ENCODE measurements at places on chromosomes 12 and 14.

DNA sequence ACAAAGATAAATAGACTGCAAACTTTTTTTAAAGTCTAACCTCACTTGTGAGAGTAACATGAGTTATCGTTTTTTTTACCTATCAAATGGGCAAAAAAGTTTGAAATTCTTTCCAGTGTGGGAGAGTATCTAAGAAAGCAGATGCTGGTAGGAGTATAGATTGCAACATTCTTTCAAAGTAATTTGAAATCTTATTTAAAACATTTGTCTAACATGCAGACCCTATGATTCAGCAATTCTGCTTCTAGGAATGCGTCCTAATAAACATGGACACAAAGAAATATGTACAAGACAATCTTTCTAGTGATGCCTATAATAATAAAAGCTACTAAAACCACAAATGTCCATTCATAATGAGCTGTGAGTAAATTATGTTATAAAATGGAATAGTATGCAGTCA, 110.4 kb upstream of the TMCC3 start:
- DNase-seq = no peak

GRCh38 chr12:15788233-15789219, 662 bp downstream of the EPS8 start:
- no peak for DNase-seq

GRCh38 chr12:110372056-110372425, 31.5 kb downstream of the ANAPC7 start:
- DNase-seq = no peak

DNA sequence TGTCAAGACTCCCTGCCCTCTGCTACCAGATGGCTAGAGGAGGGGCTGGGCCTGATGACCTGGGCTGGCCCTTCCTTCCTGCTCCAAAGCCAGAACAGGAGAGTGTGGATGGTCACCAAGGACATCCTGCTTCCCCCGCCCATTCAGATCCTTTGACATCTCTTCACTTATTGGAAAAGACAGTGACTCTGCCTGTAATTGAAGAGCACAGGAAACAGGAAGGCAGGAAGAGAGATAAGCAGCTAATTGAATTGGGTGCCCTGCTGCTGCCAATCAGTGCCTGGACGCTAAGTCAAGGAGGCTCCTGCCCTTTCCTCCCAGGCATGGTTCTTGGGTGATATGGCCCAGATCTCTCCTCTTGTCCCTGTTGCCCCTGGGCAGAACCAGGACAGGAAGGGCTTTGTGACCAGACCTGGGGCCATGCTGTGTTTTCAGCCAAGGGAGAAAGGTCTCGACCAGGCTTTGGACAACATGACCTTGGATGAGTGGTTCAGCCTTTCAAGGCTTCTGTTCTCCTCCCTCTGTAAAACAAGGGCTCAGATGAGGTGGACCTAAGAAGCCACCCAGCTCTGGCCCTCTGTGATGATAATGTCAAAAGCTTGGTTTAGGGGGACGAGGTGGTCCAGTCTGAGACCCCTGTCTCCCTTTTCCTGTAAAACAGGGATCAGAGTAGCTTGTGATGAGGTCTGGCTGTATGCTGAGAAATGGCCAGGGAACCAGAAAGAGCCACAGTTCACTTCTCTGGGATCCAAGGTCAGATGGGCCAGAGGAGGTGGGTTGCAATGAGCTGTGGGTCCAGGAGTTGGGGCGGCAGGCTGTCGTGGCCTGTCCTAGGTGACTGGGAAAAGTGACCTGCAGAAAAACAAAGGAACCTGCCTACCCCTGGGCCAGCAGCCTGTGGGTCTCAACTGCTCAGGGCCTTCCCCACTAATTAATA, 38.8 kb downstream of the FAM222A start:
- no peak for DNase-seq

- DNase-seq = no peak
Measured at GRCh38 chr14:32244404-32244803, 41.3 kb upstream of the RNU6-8 start.

DNA sequence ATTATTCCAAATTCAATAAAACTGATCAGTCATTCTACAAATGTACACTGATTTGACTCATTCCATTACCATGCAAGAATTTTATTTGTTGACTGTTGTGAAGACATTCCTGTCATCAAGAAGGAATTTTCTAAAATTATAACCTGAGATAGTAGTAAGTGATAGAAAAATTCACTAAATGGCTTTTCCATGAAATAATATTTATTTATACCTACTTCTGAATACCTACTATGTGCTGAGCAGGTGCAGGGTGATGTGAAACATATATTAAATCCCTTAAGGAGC, 841.7 kb downstream of the NRXN3 start:
- no peak for DNase-seq

GRCh38 chr12:109680264-109681005, 33.2 kb upstream of the FAM222A start:
- no peak for DNase-seq

DNA sequence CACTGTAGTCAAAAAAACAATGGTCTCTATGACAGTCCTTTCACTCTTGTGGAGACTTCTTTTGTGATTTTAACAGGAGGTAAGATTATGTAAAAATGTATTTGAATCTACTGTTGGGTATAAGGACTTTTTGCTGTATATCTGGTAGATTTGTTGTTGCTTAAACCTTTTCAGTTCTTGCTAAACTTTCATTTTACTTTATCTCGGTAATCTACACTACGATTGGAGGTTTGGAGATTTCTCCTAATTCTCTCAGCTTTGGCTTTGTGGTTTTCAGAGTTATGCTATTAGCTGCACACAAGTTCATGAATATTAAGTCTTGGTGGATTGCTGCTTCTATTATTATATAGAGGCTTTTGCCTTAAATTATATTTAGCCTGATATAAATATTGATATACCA, 116.6 kb upstream of the HIF1A start:
- DNase-seq = no peak

DNA sequence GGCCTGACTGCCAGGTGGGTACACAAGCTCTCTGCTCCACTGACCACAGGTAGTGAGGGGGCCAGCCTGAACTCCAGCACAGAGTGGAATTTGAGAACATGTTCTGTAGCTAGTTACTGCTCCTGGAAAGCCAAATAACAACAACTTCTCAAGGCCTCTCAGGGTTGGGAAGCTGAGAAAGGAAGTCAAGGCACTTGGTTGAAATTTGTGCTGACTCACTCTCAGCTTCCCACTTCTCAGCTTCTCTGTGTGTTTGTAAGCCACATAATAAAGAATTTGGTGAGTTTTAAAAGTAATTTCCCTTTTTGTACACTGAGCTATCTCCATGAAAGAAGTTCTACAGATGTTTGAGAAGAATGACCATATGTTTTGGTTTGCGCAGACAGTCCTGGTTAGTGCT, 234.9 kb downstream of the KTN1 start:
- DNase-seq = no peak
